CD4-positive, alpha-beta T cell treated with Interferon alpha-2 for 1 hour (primary cell): ENCODE measurements at places on chromosomes 4 and X.

DNA sequence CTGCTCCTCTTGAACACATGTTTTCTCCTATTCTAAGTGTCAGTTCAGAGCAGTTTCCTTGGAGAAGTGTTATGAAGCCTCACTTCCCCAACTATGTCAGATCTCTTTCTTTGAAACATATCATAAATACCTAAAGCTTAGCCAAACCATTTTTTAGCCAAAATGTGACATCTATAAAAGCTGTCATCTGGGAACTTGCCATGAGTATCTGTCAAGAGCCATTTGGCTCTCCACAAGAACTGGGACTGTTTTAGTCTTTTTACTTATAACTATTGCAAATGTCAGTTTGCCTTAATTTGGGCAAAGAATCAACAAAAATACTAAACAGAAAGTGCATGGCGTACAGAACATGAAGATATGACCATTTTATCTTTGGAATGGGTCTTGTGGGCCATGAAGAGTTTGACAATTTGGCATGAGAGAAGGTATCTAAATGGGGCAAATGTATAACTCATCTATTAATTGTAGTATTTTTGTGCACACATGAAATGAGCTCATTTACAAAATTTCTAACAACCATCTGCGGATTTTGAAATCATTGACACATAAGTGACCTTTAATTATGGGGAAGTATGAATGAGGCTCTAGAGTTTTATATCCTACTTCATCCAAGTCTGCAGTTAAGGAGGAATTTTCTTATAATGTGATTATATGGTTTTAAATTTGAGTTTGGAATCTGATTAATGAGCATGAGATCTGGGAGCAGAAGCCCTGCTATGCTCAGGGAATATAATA lies 129.1 kb upstream of the PACRGL start:
- DNase-seq = no peak

DNA sequence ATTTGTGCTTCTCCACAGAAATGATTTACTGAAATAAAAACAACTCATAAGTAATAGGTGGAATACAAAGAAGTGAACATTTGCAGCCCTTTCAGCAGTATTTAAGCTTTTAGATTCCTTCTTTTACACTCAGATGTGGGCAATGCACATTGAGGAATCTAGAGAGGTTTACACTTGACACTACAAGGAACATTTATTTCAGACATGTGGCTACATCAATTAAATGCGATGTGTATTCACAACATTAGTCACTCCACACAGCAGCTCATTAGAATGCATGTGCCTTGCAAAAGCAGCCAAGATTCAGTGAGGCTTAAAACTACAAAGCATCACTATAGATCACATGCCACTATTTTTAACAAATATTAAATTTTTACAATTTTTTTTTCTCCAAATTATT lies 480.7 kb downstream of the INPP4B start:
- no peak for DNase-seq

DNA sequence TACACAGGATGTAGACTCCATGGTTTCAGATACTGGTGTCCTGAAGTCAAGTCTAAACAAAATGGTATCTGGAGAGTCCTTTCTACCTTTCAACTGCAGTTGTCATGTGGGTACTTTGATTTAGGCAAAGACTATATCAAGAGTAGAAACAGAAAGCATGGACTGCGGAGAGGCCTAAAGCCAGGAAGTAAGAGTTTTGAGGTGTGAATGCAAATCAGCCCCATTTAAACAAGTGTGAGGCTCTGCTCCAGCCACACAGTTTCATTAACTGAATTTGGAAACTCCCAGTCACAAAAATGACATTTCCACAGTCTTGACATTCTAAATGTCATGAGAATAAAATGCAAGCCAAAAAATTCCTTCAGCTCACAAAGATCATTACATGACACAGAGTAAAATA lies 87.2 kb upstream of the MCF2 start:
- peak; percentile 11 for DNase-seq

DNA sequence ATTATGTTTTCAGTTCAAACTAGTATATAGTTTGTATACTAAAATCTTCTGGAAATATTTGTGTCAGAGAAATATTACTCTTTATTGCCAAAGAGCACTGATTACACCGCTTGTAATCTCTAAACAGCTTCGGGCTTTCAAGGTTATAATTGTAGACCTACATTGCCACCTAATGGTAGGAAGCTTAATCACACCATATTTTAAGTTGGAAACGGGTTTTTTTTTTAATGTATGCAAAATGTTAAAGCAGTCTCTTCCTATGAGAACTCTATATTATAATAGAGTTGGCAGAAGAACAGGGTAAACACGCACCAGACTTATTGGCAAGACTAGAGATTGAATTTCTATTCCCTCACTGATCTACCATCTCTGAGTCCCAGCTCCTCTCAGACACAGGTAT lies 19.5 kb upstream of the NFXL1 start:
- no peak for DNase-seq

DNA sequence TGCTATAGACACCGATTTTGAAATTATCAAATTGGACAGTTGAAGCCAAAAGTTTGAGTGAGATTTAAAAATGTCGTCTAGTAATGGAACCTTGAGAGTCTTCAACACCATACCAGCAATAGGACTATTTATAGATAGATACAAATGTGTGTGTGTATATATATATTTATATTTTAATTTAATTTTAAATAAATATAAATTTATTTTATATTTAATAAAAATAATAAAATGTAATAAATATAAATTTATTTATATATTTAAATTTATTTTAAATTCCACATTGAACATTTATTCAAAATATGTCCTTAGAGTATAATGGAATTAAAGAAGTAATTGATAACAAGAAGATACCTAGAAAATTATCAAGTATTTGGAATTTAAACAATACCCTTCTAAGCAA lies 221.9 kb upstream of the CXXC4 start:
- no peak for DNase-seq

GRCh38 chrX:7170898-7171297 lies 22.9 kb upstream of the PUDP start:
- DNase-seq = peak; percentile 22

DNA sequence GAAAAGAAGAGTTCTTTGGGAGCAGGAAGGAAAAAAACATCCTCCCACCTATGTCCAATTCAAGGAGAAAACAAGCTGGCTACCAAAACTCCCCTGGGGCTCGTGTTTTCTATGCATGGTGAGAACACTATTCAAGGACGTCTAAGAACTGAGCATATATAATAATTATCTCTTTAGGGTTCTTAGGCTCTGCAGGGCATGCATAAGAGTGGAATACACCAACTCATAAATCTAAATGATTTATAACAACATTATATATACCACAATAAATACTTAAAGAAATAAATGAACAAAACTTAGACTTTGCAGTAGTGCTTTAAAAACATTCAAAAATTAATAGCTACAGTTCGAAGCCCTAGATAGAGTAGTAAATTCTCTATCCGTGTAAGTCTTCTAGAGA lies 19.5 kb upstream of the TMEM154 start:
- DNase-seq = no peak

DNA sequence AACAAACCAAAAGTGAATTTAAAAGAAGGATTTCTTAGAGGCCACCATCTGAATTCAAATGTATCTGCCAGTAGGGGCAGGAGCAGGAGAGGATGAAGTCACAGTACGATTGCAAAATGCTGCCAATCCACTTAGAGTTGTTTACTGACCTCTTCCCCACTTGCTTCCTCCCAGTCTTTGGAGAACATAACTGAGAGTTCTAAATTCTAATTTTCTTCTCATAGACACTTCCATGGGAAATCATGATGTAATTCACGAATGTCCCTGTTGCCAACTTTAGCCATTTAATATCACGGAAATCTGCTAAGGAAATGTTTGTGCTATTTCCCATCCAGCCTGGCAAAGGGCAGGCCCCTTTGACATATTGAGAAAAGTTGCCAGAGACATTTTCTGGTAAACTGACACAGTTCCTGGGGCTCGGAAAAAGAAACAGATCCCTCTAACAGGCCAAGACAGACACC lies 33.6 kb upstream of the NOCT start:
- DNase-seq = peak; percentile 23

DNA sequence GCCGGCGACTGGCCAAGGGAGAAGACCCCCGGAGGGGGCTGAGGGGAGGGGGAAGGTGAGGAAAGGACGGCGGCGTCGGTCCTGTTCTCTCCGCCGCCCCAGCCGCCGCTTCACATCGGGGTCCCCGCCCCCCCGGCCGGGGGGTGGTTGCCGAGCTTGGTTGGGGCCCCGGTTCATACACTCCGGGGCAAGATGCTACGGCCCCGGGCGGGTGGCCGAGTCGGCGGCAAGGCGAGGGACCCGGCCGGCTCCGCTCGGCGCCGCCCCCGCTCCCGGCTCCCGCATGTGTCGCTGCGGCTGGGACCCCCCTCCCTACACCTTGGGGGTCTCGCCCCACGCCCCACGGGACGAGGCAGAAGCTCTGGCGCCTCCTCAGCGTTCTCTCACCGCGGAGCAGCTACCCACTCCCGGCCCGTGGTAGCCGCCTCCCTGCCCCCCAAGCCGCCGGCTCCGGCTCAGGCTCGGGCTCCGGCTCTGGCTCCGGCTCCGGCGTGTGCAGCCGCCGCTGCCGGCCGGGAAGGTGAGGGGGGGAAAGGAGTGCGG lies 461 bp downstream of the FBXW7 start:
- DNase-seq = no peak

GRCh38 chr4:79831701-79832514 lies 241.1 kb downstream of the ANTXR2 start:
- no peak for DNase-seq

DNA sequence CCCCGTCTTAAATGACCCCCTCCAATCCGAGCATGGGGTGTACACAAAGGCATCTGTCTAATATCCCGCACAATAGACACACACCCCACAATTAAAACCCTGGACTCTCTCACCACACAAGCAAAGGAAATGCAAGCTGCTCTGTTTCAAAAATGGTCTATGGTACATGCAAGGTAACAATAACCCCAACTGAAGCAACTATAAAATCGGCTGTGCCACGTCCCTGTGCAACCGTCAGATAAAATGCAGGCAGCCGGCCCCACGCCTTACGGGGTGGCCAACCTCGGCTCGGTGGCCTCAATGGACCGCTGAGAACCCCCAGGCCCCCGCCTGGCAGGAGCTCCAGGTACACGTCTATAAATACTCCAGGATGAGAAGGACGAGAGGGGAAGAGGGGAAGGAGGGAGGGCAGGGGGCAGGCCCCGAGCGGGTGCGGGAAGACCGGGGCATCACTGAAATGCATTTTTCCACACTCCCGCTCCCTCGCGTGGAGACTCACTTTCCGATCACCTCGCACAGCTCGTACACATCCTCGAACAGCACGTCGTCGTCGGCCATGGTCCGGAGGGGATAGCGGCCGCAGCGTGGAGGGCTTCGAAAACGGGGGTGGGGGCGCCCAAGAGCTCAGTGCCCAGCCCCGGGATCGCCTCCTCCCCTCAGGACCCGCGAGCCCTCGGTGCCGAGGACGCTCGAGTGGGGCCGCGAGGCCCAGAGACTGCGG lies 763 bp downstream of the CASK start:
- no peak for DNase-seq

- DNase-seq = no peak
Measured at GRCh38 chr4:18250564-18250963, 229.0 kb upstream of the LCORL start.

DNA sequence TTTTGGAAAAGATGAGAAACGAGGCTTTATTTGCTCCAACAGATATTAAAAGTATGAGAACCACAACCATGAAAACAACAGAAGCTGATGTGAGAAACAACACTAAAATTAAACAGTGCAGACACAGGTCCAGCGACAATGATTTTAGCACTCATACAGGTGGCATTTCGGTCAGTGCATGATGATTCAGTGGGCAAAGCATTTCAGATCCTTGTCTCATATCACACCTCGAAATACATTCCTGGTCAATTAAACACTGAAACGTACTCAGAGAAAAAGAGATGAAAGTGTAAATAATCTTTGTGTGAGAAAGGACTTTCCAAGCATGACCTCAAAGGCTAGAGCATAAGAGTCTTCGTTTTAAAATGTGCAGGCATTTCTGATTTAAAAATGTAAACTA lies 85.2 kb downstream of the ACOX3 start:
- DNase-seq = no peak

GRCh38 chr4:17869327-17869726 lies 58.5 kb downstream of the NCAPG start:
- no peak for DNase-seq

DNA sequence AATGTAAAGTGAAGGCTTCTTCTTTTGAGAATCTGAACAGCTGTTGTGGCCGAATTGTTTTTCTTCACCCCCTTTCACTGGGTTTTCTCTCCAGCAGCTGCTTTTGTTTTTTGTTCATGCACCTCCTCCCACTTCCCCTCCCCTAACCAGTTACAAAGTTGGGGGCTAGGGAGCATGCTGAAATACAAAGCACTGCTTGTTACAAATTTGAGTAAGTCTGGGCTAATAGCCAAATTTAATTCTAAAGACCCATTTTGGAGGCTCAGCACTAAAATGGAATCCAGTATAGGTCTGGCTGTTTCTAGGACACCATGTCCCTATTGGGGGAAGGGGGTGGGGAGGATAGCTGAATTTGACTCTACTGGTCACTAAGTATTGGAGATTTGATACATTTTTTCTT lies 89.2 kb upstream of the GPM6B start:
- no peak for DNase-seq

- DNase-seq = no peak
Measured at GRCh38 chrX:126065901-126066660, 100.0 kb downstream of the DCAF12L2 start.

GRCh38 chr4:106063009-106063408 lies 167.7 kb downstream of the NPNT start:
- no peak for DNase-seq

GRCh38 chr4:3295837-3296624 lies 3.2 kb downstream of the RGS12 start:
- DNase-seq = no peak

GRCh38 chr4:2359591-2360395 lies 58.7 kb downstream of the ZFYVE28 start:
- no peak for DNase-seq

DNA sequence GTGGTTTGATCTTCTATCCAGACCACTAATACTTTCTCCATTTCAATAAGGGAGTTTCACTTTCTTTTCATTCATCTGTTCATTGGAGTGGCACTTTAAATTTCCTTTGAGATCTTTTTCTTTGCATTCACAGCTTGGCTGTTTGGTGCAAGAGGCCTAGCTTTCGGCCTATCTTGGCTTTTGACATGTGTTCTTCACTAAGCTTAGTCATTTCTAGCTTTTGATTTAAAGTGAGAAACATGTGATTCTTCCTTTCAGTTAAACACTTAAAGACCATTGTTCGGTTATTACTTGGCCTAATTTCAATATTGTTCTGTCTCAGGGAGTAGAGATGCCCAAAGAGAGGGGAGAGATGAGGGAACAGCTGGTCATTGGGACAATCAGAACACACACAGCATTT lies 24.3 kb downstream of the CXCL13 start:
- DNase-seq = no peak

DNA sequence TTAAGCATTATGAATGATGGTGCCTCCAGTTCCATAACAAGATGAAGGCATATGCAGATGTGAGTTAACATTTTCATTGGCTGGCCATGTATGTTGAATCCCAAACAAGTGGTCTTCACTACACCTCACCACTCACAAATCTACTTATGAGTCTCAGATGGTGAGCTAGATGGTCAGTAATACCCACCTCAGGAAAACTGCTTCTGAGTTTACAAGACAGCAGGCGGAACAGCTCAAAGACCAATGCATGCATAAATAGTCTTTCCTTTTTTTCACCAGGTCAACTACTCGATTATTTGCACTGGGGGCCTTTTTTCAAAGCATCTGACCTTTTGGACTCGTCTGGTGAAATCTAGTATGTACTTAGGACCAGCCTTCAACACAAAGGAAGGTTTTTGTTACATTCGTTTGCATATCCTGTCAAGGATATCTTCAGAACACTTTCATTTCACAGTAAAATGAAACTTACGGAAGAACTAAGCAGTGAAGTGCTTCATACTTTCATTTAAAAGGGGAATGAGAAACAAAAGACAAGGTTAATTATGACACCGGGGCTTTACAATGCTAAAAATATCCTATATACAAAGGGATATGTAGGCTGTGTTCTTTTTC lies 23.1 kb upstream of the TLR7 start:
- DNase-seq = peak; percentile 40
